ENCODE measurements at places on chromosomes 2 and 18.
A peak's percentile ranks its signal among the peaks of the same experiment; 100 is the strongest.

GRCh38 chr18:52903857-52904256 is 563.9 kb downstream of the DCC start:
- no peak for DNase-seq

DNA sequence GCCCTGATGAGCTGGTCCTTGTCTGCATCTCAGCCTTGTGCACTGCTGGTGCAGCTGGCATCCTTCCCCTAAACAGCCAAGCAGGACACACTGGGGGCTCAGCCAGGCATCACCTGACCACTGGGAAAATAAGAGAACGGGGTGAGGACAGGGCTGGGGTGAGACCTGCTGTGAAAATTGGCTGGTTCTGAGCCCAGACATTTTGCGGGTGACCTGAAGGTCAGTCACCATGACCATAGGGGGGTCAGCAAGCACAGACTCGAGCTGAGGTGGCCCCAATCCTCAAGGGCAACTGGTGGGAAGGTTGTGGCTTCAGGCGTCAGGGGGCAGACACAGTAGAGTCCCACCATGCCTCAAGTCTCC is 144.9 kb upstream of the TWIST2 start:
- DNase-seq: no peak

DNA sequence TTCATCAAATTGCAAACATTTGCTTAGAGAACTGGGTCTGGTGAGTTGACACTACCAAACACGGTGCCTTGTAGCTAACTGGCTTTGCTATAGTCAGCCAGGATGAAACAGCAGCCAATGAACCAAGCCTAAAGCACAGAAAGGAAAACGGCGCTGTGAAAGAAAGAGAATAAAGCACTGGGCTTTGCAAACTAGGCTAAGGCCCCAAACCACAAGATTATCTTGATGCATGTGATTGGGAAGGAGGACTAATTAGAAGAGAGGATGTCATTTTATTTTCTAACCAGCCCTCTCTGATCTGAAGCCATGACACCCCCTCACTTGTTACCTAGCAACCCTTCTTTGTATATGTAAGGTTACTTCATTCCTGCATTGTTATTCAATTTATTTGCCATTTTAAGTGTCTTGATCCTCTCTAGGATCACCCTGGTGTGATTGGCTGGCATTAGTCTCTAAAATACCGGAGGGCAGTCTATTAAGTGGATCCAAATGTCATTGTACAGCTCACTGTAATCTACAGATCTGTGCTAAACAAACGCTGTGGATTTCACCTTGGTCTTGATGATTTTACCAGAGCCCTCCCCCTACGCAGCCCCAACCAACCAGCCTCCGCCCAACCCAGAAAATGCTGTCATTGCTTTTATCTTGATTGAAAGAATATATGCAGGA is 395.4 kb upstream of the ACVR2A start:
- no peak for DNase-seq

GRCh38 chr2:101961338-101962191 is 30.2 kb upstream of the IL1R2 start:
- DNase-seq: peak; percentile 22

- no peak for DNase-seq
These were observed 81.5 kb upstream of the SLC66A3 start for GRCh38 chr2:11073776-11074175.

DNA sequence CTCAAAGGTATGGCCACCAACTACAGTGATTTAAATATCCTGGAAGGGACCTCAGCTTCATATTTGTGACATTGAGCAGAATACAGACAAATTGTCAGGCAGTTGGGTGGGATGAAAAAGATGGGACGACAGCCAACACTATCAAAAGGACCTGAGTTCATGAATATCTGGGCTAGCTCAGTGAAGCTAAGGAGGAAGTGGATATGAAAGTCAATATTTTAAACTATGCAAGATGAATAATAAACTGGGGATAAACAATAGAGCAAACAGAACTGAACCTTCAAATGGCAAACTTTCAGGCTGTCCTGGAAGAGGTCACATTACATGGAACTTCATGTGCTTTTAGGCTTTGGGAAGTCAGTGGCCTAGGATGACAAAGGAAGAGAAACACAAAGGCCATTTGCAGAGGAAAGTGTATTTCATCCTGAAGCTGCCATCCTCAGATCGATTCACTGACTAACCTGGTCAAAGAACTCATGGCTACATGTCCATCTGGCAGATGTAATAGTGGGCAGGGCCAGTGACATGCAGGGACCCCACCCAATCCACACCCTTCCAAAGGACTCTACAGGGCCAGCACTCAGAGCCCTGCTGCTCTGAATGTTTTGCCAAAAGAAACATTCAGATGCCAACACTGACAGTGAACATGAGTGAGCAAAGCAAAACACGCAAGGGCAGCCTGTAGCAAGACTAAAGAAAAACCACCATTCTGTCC is 175.7 kb downstream of the ETAA1 start:
- no peak for DNase-seq

DNA sequence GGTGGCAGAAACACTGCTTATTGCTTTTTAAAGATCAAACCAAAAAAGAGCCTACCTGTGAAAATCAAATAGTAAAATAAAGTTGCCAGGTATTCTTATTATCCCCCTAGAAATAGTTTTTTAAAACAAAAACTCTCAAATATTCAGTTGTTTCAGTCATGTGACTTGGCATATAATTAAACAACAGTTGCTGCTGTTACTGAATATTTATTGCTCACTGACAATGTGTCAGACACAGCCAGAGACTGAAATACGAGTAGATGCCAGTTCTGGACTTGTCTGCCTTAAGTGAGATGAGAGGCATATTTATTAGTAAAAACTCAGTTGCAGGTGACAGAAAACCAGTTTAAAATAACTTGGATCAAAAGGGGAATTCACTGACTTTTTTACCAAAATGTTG is 106.0 kb upstream of the RAB12 start:
- no peak for DNase-seq

DNA sequence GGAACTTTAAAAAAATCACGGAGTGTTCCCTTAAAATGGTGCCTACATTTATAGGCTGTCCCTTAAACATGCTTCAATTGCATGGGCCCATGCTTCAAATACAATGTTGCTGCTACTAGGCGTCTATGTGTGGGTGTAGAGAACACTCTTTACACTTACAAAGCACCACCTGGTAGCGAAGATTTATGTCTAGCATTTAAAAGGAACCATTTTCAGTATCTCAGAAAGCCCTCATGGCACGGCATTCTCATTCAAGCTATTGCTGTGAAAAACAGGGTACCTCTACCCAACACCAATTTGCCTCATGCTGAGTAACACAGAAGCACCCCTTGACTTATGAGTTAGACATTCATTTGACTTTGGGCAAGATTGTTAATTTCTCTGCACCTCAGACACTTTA is 112.9 kb upstream of the CNTNAP5 start:
- no peak for DNase-seq

- DNase-seq: no peak
These were observed 231.6 kb upstream of the NT5C1B start for GRCh38 chr2:18820966-18821365.

GRCh38 chr18:55422456-55423180 is 165.4 kb downstream of the TCF4 start:
- no peak for DNase-seq

GRCh38 chr2:208010506-208010905 is 14.8 kb downstream of the PLEKHM3 start:
- no peak for DNase-seq

DNA sequence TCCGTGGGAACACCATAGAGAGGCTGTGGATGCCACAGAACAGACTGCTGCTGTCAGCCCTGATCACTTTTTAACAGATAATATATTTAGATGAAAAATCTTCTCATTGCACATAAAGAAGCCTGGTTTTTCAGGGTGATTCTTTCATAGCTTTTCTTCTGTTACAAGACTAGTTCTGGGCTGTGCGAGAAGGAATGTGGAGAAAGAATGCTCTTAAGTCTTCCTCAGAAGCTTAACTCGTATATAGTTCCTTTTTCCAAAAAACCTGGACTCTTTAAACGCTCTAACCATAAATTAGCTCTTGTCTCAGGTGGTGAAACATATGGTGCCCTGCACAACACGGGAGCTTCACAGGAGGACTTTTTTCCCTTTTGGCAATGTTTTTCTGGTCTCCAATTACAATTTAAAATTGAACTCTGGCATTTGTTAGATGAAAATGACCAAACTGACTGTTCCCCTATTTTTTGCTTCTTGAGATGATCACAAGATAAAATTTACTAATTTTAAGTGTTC is 125.9 kb upstream of the SMAD7 start:
- no peak for DNase-seq

DNA sequence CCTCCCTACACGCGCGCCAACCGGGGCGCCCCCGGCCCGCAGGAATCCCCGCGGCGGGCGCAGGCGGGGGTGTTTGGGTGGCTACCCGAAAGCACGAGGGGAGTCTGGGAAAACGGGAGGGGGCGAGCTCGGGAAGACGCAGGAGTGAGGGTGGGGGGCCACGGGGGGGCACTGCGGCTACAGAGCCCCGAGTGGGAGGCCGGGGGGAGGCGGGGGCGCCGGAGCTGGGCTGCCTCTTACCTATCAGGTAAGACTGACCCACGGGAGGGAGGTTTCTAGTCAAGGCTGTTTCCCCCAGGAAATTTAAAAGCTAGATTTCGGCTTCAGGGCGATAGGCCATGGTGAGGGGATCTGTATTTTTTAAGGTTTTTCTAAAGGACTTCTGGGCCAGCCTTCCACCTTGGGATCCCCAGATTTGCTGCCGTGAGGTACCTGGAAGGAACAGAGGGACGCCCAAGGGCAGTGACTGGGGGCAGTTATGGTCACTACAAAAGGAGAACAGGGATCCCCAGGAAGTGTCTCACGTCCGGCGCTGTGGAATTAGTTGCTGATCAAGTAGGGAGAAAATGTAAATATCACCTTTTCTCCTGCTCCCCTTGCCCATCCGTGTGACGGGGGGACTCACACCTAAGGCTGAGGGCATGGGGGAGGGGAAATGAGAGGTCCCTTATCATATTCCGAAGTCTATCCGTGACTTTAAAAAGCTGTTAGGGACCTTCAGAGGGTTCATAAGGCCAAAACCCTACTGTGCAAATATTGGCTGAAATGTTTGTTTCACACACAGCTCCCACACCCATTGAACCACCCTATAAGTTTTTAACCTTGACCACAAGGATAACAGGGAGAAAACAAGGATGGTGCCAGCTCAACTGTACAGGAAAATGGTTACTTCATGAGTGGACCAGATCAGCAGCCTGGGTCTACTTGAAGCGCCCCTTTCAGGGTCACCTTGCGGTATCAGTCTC is 638 bp upstream of the IRS1 start:
- no peak for DNase-seq

Data from GF-D8 (cell line).